ENCODE measurements at places on chromosomes 12 and 14.

GRCh38 chr14:39185256-39186049 is 10.4 kb downstream of the PNN start:
- no peak for DNase-seq

- DNase-seq: no peak
These were observed 7.9 kb downstream of the PPP4R3A start for GRCh38 chr14:91501951-91502930.

- DNase-seq: no peak
These were observed 25.7 kb downstream of the SPTSSA start for GRCh38 chr14:34436118-34436905.

DNA sequence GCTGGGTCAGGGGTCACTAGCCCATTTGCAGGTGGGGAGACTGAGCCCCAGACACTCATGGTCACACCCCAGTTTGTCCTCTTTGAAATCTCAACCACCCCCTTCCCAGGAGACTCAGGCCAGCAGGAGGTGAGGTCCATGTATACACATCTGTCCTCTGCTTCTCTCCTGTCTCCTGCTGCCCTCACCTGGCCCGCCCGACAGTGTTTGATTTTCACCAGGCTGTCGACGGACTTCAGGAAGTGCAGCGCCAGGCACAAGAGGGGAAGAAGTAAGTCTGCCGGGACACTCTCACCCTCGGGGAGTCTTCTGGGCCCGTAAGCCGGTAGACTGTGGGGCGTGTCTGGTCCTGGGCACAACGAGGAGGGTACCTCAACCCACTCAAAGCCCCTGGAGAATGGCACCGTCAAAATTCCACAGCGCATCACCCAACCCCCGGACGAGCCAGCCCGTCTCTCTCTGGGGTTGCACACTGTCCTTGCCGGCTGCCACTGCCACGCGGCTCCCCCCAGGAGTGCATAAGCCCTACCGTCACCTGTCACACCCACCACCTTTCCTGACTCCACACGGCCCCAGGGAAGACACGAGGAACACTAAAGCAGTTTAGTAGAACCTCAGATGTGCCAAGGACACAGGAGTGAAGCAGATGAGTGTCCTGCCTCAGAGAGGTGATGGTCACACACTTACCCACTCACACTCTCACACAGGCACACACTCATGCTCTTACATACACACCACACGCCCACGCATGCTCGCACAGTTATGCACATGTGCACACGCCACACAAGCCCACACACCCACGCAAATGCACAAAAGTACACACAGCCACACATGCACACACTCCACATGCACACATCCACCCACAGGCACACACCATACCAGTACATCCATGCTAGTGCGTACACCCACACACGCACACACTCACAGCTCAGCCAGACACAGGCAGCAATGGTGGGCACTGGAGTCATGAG is 13.1 kb upstream of the SIVA1 start:
- no peak for DNase-seq

DNA sequence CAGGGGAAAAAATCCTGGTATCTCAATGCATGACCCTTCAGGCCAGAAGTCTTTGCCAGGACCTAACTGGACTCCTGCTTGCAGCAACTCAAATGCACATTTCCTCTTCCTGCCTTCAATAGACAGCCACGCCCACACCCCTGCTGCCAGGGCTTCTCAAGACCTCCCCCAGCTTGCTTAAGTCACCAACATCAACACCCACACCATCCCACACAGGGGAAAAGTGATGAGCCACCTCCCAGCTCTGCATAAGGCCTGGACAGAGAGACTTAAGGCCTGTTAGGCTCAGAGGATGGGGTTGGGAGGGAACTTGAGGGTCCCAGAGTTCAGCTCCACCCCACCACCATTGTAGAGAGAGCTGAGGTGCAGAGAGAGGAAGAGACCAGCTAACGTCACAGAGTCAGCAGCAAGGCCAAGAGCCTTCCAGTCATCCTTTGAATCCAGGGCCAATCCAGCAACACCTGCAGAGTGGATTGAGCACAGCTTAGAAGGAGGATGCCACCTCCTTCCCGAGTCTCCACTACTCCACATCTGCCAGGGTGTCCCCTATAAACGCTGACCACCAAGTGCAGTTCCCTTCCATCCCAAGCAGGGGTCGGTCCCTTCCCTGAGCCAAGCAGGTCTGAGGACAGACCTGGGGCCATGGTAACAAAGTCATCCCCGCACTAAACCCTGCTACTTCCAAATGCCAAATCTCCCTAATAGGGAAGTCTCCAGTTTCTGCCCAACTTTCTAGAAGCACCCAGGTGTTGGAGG is 50.0 kb downstream of the KDM2B start:
- DNase-seq: no peak

DNA sequence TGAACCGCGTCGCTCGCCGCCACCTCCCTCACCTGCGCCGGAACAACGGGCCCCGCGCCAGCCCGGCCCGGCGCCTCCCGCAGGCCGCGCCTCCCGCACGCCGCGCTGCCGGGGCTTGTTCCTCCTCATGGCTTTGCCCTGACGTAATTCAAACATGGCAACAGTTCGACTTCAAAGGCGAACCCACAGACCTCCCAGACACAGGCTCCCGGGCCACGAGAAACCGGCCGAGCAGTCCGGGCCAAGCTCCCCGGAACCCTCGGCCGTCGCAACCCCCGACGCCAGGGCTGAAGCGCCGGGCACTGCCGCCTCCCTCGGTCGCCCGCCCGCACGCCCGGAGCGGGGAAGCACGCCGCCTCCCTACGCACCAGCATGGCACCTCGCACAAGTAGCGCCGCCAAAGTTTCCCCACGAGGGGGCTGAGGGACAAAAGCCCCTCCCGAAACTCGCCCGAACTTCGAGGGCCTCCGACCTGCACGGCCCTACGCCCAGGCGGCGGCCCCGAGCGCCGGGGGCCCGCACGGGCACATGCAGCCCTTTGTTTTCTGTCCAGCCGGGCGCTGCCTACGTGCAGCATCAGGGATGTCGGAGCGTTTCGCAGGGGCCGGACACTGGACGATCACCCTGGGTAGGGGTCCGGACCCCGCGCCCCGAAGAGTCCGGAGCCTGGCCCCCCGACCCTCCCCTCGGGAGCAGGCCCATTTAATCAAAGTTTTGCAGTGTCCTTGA is 1.7 kb downstream of the SINHCAF start:
- peak; percentile 46 for DNase-seq

DNA sequence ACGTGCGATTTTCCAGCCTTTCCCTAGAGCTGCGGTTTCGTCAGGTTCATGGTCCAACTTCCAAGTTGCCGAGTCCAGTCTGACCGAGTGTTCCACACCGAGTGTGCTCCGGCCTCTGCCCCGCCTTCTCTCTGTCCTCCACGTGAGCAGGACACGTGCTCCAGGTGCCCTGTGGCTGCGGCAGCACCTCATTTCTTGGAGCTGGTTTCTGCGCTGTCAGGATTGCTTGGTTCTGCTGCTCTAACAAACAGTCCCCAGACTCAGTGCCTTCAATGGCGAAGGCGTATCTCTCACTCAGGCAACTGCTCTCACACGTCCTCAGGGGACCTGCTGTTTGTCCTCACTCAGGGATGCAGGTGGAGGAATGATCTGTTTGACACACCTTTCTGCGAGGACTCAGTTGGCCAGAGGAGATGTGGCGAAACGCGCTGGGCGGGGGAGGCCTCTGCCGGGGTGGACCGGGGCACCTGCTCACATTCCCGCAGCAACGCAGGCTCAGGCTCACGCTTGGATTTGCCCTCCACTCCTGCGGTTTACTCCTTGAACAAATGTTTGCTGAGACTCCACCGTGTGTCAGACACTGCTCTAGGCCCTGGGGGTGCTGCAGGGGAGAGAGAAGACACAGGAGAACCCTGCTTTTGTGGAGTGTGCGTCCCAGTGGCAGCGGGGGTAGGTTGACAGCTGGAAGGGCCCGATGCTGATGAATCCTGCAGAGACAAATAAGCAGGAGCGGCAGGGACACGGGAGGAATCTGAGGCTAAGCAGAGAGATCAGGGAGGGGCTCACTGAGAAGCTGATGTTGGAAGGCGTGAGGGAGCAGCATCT is 63.4 kb upstream of the FBRSL1 start:
- no peak for DNase-seq

DNA sequence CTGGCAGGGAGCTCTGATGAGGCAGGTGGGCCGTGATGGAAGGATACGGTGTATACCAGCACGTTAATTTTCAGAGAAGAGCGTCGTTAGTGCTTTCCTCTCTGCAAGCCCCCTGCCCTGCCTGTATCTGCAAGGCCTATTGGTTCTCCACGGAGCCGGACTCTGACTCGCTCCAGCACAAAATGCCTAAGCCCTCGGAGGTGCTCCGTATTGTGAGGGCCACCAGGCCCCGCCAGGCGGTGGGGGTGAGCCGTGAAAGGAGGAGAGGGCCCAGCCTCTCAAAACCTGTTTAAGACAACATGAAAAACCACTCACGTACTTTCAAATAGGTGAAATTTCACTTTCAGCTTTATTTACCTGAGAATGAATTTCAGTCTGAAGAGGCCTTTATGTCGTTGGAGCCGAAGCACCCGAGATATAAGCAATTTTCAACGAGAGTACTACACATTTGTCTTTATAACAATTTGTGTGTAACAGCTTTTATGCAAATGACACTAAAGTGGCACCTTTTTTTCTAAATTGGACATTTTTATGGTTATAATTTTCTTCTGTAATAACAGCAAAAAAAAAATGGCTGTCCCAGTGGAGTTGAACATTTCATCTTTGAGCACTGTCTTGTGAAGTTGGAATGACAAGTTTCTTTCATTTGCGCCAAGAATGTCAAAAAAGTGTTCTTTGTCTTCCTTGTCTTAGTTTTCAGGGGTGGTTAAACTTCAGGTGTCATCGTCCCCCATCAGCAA is 749.5 kb downstream of the VRK1 start:
- DNase-seq: no peak

GRCh38 chr14:61537563-61538463 is 157.5 kb upstream of the HIF1A start:
- DNase-seq: no peak

DNA sequence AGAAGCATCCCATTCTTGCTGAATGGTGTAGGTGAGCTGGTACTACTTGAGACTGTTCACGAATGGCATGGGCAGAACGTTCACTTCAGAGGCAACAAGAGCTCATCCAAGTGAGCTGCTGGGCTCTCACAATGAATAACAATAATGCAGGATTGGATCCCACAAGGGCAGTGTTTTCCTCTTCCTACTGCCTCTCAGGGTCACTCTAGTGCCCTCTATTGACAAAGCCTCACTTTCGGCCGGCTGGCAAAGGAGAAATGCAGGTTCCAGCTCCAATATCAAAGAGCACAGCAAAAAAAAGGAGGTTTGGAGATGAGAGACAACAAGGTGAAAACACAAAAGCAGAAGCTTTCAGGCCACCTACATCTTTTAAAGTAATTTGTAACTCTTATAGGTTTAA is 74.6 kb upstream of the MYF6 start:
- no peak for DNase-seq

DNA sequence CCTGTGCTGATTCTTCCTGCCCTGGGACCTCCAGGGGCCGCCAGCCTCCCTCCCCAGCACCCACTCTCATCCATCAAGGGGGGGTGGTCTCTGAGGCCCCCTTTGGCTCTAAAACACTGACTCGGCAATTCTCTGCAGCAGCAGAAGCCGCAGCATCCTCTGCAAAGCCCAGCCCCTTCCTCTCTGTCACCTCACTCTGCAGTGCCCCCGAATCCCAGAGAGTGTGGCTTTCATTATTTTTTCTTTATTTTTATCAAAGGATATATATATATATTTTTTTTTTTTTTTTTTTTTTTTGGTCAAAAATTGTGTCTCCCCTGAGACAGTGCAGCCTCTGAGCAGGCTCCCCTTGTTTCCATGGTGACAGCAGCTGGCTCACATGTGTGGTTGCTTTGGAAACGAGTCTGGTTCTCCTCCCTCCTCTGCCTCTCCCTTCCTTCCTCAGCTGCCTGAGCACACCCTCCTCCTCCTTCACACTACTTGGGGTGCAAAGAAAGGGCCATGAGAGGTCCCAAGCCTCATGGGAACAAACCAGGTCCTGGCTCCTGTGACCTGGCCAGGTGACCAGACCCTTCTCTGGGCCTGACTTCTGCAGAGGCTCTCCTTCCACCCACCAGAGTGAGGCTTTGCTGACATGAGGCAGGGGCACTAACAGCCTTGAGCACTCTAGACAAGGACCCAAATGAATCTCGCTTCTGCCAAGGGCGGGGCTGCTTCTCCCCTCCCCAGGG is 100.5 kb downstream of the LRRC74A start:
- DNase-seq: no peak

DNA sequence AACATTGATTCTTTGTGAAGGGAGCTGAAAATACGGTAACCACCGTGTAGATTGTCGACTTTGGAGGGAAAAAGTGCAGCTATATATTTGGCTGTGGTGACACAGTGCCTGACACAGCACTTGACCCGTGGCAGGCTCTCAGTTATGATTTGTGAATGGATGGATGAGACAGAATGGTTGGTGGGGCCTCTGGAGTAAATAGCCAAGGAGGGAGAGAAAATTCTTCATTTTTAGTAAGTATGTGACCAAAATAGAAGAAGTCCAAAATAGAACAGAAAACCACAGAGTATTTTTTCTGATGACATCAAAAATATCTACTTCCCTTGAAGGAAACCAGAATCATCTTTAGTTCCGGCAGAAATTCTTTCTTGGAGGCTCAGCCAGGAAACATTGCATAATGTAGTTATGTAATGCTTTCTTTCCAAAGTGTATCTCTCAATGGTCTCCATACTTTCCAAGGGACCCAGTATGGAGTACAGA is 82.0 kb upstream of the WSCD2 start:
- no peak for DNase-seq

- no peak for DNase-seq
These were observed 215.3 kb upstream of the PKP2 start for GRCh38 chr12:33111850-33112249.

DNA sequence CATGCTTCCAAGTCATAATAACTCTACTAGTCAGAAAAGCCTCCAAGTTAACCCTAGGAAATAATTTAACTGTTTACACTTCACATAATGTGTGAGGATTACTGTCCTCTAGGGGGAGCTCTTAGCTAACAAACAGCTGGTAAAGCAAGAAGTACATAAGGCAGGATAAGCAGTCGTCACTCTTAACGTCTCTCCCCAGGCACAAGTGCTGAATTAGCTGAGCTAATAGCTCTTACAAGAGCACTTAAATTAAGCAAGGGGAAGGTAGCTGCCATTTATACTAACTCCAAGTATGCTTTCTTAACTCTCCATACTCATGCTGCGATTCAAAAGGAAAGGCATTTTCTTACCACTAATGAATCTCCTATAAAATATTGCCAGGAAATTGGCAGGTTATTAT is 79.3 kb upstream of the TSPAN11 start:
- no peak for DNase-seq

GRCh38 chr12:108643941-108644810 is 10.5 kb upstream of the SELPLG start:
- DNase-seq: no peak

- no peak for DNase-seq
These were observed 90.7 kb downstream of the PPFIA2 start for GRCh38 chr12:81668475-81668874.

GRCh38 chr14:75268633-75269550 is 9.7 kb upstream of the FOS start:
- no peak for DNase-seq

DNA sequence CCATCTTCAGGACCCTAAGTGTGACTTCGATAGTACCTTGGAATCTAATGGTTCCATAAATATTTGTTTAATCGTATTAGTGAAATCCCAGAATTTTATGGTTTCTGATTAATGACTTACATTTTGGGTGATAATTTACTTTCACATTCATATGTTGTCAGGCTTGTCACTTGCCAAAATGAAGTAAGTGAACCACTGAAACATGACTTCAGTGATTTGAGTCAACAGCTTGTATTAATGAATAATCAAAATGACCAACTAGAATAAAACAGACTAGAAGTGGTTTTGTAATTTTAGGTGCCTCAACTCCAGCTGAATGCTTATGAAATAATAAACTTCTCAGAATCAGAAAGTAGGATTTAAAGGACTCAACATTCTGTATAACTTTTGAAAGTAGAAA is 517.1 kb downstream of the PRKD1 start:
- DNase-seq: no peak

Data from activated CD8-positive, alpha-beta memory T cell treated with anti-CD3 and anti-CD28 coated beads for 48 hours (primary cell).